ENCODE measurements at places on chromosomes 2 and 18.

- no peak for DNase-seq
These were observed 23.5 kb upstream of the DNMT3A start for GRCh38 chr2:25365241-25365640.

DNA sequence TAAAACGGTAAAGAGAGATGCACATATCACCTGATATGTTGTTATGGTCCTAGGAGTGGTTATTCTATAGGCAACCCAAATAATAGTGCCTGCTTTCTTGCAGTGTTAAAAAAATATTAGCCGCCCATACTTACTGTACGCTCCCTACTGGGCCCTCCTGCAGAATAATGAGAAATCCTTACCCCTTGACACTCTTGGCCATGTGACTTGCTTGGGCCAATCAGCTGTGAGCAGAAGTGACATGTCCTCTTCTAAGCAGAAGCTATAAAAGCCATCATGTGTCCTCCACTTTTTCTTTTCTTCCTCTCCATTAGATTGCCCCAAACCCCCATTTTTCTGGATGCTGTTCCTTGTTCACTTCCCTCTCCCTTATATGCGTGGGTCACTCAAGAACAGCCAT lies 90.5 kb upstream of the SPRED2 start:
- DNase-seq, result no peak

- no peak for DNase-seq
These were observed 377.7 kb upstream of the MEX3C start for GRCh38 chr18:51575171-51575570.

- DNase-seq, result no peak
These were observed 18.2 kb upstream of the CABYR start for GRCh38 chr18:24120676-24121075.

- no peak for DNase-seq
These were observed 468.2 kb upstream of the TNP1 start for GRCh38 chr2:217327953-217328621.
